ENCODE measurements at places on chromosomes 6 and 20.

- no peak for DNase-seq
Measured at GRCh38 chr6:69865126-69865525, 1.2 kb upstream of the COL19A1 start.

DNA sequence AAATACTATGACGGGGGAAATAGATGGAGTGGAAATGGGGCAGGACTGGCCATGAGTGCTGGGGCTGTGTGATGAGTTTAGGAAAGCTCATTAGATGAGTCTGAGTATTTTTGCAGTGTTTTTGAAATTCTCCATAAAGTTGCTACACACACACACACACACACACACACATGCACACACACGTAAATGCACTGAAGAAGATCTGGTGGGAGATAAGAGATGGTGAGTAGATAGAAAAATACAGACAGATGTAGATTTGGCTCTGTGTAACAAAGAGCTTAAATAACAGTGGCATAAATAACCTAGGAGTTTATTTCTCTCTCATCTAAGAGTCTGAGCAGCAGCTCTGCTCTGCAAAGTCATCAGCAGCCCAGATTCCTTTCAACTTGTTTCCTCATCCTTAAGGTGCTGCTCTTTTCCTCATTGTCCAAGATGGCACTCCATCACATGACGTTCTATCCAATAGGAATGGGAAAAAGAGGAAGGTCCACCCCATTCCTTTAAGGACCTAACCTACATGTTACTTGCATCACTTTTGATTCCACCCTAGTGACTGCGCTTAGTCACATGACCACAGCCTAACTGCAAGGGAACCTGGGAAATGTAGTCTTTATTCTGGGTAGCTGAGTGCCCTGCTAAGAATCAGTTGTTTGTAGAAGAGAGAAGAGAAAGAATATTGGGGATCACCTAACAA lies 76.4 kb downstream of the EYA2 start:
- DNase-seq, result no peak

- DNase-seq, result no peak
Measured at GRCh38 chr20:2867081-2867864, 6.0 kb upstream of the PTPRA start.

DNA sequence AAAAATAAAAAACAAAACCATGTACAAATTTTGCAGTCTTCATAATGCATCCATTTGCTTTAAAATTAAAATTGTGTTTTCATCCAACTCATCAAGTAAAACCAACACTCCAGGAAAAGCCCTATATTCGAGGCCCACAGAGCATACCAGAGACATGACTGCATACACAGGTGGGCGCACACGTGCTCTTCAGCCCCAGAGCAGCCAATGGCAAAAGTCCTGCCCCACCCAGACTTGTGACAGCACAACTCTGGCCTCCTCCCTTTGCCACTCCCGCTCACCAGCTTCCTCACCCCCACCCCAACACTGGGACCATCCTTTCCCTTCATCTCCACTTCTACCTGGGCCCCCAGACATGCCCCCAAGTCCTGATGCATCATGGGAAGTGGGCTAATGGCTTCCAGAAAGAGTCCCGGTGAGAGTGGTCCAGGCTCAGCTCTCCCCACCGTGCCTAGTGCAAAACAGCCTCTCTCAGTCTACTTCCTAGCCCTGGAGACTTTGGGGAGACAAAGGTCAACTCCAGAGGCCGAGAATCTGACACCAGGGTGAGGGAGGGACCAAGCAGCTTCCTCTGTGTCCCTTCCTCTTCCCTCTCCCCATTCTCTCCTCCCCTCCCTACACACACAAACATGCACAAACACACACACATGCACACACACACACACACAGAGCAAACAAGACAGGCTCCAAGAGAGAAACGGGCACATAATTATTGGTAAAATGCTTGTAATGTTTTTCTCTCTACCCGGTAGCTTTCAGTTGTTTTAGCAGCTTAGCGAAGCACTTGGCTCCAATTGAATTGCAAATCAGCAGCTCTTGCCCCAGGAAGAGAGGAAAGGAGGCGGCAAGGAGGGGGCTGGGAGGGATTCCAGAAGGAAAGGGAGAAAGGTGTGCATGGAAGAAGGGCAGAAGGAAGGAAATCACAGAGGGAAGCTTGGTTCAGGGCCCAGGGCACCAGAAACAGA lies 14.3 kb downstream of the GRM4 start:
- DNase-seq, result no peak

DNA sequence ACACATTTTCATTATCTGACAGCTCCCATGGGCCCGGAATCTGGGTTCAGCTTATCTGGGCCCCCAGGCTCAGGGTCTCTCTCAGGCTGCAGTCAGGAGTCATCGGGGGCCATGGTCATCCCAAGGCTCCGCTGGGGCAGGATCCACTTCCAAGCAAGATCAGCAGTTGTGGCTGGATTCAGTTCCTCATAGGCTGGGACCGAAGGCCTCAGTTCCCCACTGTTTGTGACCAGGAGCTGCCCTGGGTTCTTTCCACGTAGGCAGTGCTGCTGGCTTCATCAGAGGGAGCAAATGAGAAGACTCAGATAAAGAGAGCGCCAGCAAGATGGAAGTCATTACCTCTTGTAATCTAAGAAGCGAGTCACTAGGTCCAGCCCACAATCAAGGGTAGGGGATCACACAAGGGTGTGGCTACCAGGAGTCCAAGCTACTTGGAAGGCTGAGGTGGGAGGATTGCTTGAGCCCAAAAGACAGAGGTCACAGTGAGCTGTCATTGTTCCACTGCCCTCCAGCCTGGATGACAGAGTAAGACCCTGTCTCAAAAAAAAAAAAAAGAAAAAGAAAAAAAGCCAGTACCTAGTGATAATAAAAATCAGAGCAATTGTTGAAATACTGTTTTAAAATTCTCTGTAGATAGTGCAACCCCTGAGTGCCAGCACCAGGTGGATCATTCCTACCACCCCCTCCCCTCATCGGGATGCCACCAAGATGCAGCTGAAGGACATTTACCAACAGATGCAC lies 162.7 kb downstream of the NFATC2 start:
- DNase-seq, result no peak

GRCh38 chr6:145562771-145563615 lies 172.3 kb downstream of the EPM2A start:
- no peak for DNase-seq

- no peak for DNase-seq
Measured at GRCh38 chr6:139030228-139030963, 1.9 kb downstream of the ABRACL start.

GRCh38 chr6:118876814-118877213 lies 17.1 kb upstream of the ASF1A start:
- DNase-seq, result no peak

- no peak for DNase-seq
Measured at GRCh38 chr6:74731204-74731603, 474.6 kb downstream of the COL12A1 start.

DNA sequence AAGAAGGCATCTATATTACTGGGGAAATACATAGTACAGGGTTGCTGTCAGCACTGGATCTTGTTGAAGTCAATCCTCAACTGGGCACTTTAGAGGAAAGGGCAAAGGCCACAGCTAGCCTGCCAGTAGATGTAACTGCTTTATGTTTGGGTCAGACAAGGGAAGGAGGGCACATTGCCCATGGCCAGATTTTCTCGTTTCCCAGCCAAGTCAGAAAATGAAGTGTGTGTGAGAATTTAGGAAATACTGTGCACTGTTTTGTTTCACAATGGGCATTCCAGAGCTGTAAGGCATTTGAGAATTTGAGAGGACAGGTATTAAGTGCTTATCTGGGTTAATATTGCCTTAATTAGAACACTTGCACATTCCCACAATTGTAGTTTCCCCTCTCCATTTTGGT lies 183.9 kb upstream of the MCHR2 start:
- DNase-seq, result no peak

GRCh38 chr6:127637830-127638409 lies 60.9 kb downstream of the C6orf58 start:
- no peak for DNase-seq

DNA sequence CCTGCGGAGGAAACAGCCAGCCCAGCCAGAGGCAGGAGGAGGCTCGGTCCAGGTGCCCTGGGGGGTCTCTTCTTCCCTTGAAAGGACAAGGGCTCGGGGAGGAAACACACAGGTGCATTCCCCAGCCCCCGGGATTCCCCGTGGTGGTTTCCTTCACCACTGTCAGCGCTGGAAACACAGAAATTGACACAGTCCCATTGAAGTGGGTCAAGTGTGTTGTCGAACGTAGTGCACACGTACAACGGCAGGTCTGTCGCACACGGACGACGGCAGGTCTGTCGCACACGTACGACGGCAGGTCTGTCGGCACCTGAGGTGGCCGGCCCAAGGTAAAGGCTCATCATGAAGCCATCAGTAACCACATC lies 80.9 kb downstream of the DLL1 start:
- no peak for DNase-seq

Data from stimulated activated CD4-positive, alpha-beta T cell treated with anti-CD3 and anti-CD28 coated beads, Interleukin-15, amount 100 ng/mL, for 1 hour (primary cell).